ENCODE measurements at places on chromosomes 12 and 14.

- DNase-seq = no peak
- H3K4me3 ChIP-seq = no peak overlapping the region
- H3K27me3 ChIP-seq = no peaks in the 10 kb centered on the region
- peaks cover 16% of the 10 kb centered on the region for H3K36me3 ChIP-seq
These were observed 35.4 kb downstream of the SLC38A1 start for GRCh38 chr12:46233423-46233822.

DNA sequence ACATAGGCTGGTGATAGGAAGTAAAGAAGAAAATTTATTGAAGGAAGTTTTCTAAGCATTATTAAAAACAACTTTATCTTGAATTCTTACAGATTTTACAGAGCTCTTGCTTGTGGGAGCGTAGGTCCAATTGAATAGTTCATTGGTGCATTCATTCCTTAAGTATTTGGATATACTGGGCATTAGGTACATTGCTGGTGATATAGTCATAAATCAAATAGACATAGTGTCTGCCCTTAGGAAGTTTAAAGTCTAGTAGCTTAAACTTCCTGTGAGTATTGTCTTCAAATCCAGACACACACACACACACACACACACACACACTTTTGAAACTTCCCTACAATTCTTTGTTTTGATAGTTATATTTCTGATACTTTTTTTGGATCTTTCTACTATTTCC lies 226.7 kb downstream of the FUT8 start:
- no peaks in the 10 kb centered on the region for H3K27me3 ChIP-seq
- no peaks in the 10 kb centered on the region for H3K4me1 ChIP-seq
- H3K36me3 ChIP-seq = no peaks in the 10 kb centered on the region

DNA sequence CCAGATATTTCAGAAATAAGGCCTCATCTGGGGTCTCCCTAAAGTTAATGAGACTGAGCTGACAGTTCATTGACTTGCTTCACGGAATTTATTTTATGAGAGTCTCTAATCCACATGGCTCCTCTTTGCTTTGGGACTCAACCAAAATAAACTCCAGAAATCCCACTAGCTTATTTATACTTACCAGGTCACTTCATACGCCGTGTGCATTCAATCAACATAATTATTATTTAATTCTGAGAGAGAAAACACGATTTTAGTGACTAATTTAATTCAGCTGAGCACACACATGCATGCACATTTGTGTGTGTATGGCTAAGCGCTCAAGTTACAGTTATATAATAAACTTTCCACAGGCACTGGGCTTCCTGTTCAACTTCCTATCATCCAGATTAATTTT lies 333.4 kb upstream of the CCDC196 start:
- H3K27ac ChIP-seq = no peak overlapping the region
- H3K4me1 ChIP-seq = no peaks in the 10 kb centered on the region
- no peak for DNase-seq
- no peak overlapping the region for H3K4me3 ChIP-seq

GRCh38 chr12:3964439-3964838 lies 91.2 kb upstream of the PARP11 start:
- H3K4me3 ChIP-seq = no peak overlapping the region
- H3K4me1 ChIP-seq = peaks cover 11% of the 10 kb centered on the region
- no peaks in the 10 kb centered on the region for H3K27me3 ChIP-seq
- no peaks in the 10 kb centered on the region for H3K36me3 ChIP-seq
- H3K27ac ChIP-seq = no peak overlapping the region
- peak; percentile 74 for DNase-seq

- H3K27ac ChIP-seq = no peak overlapping the region
- no peaks in the 10 kb centered on the region for H3K27me3 ChIP-seq
These were observed 83.2 kb downstream of the RALGAPA1 start for GRCh38 chr14:35725930-35726329.

DNA sequence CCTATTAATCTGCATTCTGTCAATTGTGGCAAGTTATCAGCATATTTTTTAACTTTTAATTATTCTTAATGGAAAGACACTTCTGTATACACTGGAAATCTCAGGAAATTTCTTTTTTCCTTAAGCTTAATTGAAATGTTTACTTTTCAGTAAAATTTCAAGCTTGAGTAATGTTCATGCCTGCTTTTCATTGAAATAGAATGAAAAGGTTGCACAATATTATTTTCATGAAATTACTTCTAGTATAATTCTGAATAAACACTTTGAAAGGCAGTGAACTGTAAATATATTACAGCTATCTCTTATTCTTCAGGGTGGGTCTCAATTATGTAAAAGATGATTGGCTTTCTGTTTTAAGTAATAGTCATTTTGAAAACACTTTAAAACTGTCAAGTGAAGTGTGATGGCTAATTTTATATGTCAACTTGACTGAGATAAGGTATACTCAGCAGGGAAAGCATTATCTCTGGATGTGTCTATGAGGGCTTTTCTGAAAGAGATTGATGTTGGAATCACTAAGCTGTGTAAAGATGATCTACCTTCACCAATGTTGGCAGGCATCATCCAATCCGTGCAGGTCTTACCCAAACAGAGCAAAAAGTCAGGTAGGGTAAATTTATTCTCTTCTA lies 29.9 kb downstream of the CLEC2D start:
- no peaks in the 10 kb centered on the region for H3K36me3 ChIP-seq
- H3K27ac ChIP-seq = no peak overlapping the region
- DNase-seq = no peak

DNA sequence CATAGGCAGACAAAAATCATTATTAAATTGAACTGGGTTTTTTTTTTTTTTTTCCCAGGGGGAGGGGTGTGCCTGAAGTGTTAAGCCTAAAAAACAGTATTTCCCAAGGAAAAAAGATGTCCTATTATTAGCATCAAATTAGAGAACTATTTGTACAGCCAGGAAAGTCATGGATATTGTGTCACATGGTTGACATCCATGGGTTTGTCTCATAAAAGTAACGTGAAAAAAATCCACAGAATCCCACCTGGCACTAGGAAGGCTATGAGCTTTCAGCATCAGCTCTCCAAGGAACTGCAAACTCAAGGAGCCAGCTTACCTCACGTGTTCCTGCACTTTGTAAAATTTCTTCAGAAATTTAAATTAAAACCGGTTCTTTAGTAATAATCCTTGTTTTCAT lies 69.1 kb upstream of the EGLN3 start:
- H3K4me3 ChIP-seq = no peak overlapping the region
- peaks cover 18% of the 10 kb centered on the region for H3K4me1 ChIP-seq
- H3K27ac ChIP-seq = no peak overlapping the region
- H3K27me3 ChIP-seq = no peaks in the 10 kb centered on the region
- no peak for DNase-seq

DNA sequence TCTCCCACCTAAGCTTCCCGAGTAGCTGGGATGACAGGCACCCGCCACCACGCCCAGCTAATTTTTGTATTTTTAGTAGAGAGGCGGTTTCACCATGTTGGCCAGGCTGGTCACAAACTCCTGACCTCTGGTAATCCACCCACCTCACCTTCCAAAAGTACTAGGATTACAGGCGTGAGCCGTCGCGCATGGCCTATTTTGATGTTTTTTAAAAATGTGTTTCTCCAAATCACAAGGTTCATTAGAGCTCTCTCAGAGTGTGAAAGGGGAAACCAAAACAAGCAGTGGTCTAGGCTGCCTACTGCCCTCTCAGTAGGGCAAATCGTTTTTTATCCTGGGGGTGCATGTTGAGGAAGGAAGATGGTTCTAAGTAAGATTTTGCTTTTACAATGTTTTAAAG lies 211.5 kb downstream of the PIK3C2G start:
- H3K27me3 ChIP-seq = no peaks in the 10 kb centered on the region
- no peak overlapping the region for H3K4me3 ChIP-seq
- no peak for DNase-seq
- H3K4me1 ChIP-seq = peaks cover 25% of the 10 kb centered on the region

DNA sequence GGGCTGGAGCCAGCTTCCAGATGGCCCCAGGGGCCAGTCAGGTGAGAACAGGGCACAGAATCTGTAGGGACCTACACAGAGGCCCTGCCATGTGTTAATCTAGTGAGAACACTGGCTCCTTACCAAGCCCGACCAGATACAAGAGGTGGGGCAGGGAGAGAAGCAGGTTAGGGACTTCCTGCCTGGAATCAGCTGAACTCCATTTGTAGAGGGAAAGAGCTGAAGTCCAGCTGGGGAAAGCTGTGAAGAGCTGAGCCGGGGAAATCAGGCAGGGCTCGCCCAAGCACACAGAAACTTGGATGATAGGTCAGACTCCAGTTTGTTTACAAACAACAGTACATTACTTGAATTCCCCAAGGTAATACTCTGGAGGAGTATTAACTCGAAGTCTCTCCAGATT lies 46.7 kb downstream of the PTGER2 start:
- no peaks in the 10 kb centered on the region for H3K4me1 ChIP-seq
- H3K27me3 ChIP-seq = no peaks in the 10 kb centered on the region
- peak; percentile 2 for DNase-seq
- no peak overlapping the region for H3K27ac ChIP-seq
- H3K4me3 ChIP-seq = no peak overlapping the region
- H3K36me3 ChIP-seq = no peaks in the 10 kb centered on the region

- no peaks in the 10 kb centered on the region for H3K36me3 ChIP-seq
- no peak overlapping the region for H3K27ac ChIP-seq
- H3K4me1 ChIP-seq = no peaks in the 10 kb centered on the region
- DNase-seq = no peak
- no peaks in the 10 kb centered on the region for H3K27me3 ChIP-seq
These were observed 161.7 kb downstream of the SLC15A4 start for GRCh38 chr12:128662101-128662500.

GRCh38 chr12:4911316-4911994 lies 1.8 kb downstream of the KCNA1 start:
- DNase-seq = no peak
- no peaks in the 10 kb centered on the region for H3K36me3 ChIP-seq
- H3K4me1 ChIP-seq = peaks cover 34% of the 10 kb centered on the region
- no peak overlapping the region for H3K27ac ChIP-seq
- peaks cover 85% of the 10 kb centered on the region for H3K27me3 ChIP-seq
- H3K4me3 ChIP-seq = peak overlapping the region; percentile 62

DNA sequence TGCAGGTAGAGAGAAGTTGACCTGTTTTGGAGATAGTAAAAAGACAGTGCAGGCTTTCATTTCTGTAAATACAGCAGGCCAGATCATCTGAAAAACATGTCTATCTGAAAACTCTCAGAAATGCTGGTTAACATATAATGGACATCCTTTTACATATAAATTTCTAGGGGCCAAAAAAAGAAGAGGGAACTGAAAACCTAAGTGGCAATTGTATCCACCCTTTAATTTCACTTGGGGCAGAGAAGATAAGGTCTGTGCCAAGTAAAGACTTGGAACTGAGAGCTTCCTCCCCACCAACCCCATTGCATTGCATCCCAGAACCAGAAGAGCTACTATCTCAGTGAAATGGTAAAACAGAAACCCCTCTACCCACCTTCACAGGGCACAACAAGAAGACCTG lies 141.0 kb downstream of the SRGAP1 start:
- H3K27me3 ChIP-seq = no peaks in the 10 kb centered on the region
- H3K4me3 ChIP-seq = no peak overlapping the region
- H3K36me3 ChIP-seq = no peaks in the 10 kb centered on the region
- H3K4me1 ChIP-seq = no peaks in the 10 kb centered on the region

DNA sequence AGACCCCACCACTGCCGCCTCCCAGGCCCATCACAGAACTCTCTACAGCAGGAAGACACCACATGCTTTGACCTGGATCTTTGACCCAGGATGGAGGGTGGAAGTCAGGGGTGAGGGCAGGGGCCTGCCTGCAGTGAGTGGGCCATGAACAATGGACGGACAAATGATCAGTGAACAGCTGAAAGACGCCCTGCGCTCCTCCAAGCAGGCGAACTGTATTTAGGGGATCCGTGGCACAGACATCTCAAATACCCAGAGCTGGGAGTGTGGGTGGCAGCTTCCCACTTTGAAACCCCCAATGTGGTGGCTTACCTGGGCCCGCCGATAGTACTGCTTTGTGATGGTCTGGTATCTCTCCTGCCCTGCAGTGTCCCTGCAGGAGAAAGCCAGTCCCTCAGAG lies 8.7 kb upstream of the GPX2 start:
- no peaks in the 10 kb centered on the region for H3K4me1 ChIP-seq
- no peak overlapping the region for H3K4me3 ChIP-seq
- H3K27ac ChIP-seq = no peak overlapping the region
- no peaks in the 10 kb centered on the region for H3K27me3 ChIP-seq
- no peaks in the 10 kb centered on the region for H3K36me3 ChIP-seq

DNA sequence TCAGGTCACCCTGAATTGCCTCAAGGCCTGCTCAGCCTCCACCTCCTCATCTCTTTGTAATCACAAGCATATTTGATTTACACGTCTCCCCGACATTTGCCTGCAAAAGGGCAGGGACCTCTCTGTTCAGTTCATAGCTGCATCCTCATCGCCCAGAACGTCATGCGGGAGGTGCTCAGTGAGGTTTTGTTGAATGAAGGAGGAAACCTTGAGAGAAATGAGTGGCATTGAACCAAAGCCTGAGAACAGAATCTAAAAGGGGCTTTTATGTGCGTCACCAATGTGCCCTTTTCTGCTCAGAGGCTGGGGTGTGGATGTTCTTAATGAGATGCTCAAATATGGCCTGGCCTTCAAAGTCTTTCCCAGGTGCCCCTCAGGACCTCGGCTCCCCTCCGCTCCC lies 50.0 kb upstream of the LHX5 start:
- H3K4me3 ChIP-seq = no peak overlapping the region
- no peaks in the 10 kb centered on the region for H3K27me3 ChIP-seq
- DNase-seq = no peak
- H3K27ac ChIP-seq = peak overlapping the region; percentile 74

GRCh38 chr12:92424338-92424737 lies 278.5 kb upstream of the PLEKHG7 start:
- H3K27ac ChIP-seq = no peak overlapping the region
- H3K4me3 ChIP-seq = no peak overlapping the region
- no peaks in the 10 kb centered on the region for H3K36me3 ChIP-seq
- no peaks in the 10 kb centered on the region for H3K27me3 ChIP-seq

- no peak overlapping the region for H3K27ac ChIP-seq
- H3K4me3 ChIP-seq = no peak overlapping the region
- H3K4me1 ChIP-seq = peaks cover 3% of the 10 kb centered on the region
- no peaks in the 10 kb centered on the region for H3K27me3 ChIP-seq
- H3K36me3 ChIP-seq = no peaks in the 10 kb centered on the region
These were observed 95.8 kb downstream of the C12orf42 start for GRCh38 chr12:103399986-103400385.

- H3K4me1 ChIP-seq = no peaks in the 10 kb centered on the region
- H3K27me3 ChIP-seq = no peaks in the 10 kb centered on the region
- DNase-seq = no peak
- no peaks in the 10 kb centered on the region for H3K36me3 ChIP-seq
- no peak overlapping the region for H3K4me3 ChIP-seq
These were observed 46.0 kb downstream of the ERGIC2 start for GRCh38 chr12:29334937-29335336.

GRCh38 chr12:31740628-31741027 lies 11.8 kb upstream of the AMN1 start:
- H3K27ac ChIP-seq = no peak overlapping the region
- H3K4me1 ChIP-seq = no peaks in the 10 kb centered on the region
- H3K4me3 ChIP-seq = no peak overlapping the region
- peaks cover 3% of the 10 kb centered on the region for H3K27me3 ChIP-seq

GRCh38 chr14:58598804-58599525 lies 38.8 kb upstream of the DACT1 start:
- H3K27ac ChIP-seq = no peak overlapping the region
- H3K27me3 ChIP-seq = no peaks in the 10 kb centered on the region
- H3K4me1 ChIP-seq = no peaks in the 10 kb centered on the region
- no peak overlapping the region for H3K4me3 ChIP-seq
- H3K36me3 ChIP-seq = no peaks in the 10 kb centered on the region

- H3K27ac ChIP-seq = no peak overlapping the region
- H3K4me3 ChIP-seq = no peak overlapping the region
- DNase-seq = peak; percentile 58
- H3K4me1 ChIP-seq = peaks cover 6% of the 10 kb centered on the region
These were observed 150.1 kb downstream of the SLC38A4 start for GRCh38 chr12:46675736-46676135.

GRCh38 chr12:30757316-30757715 lies 2.6 kb upstream of the CAPRIN2 start:
- no peak overlapping the region for H3K27ac ChIP-seq
- DNase-seq = no peak
- peaks cover 14% of the 10 kb centered on the region for H3K4me1 ChIP-seq

Measured in neural progenitor cell (in vitro differentiated cells).